G401 (cell line): ENCODE measurements at places on chromosomes 7 and 10. TPM values are rescaled to one million over a fixed set of nuclear protein-coding genes. Genes with fewer than 3 reads are reported as not detected.
A peak's percentile ranks its signal among the peaks of the same experiment; 100 is the strongest.

- peak; percentile 78 for DNase-seq
Observed at GRCh38 chr10:104209575-104210198, 22.5 kb downstream of the CFAP43 start.

GRCh38 chr10:97764519-97764931 lies 7.3 kb downstream of the SFRP5 start:
- no peak for DNase-seq

- DNase-seq = no peak
Observed at GRCh38 chr10:104033966-104034365, 51.7 kb downstream of the COL17A1 start.

- no peak for DNase-seq
Observed at GRCh38 chr7:84529480-84530205, 335.1 kb upstream of the SEMA3A start.

DNA sequence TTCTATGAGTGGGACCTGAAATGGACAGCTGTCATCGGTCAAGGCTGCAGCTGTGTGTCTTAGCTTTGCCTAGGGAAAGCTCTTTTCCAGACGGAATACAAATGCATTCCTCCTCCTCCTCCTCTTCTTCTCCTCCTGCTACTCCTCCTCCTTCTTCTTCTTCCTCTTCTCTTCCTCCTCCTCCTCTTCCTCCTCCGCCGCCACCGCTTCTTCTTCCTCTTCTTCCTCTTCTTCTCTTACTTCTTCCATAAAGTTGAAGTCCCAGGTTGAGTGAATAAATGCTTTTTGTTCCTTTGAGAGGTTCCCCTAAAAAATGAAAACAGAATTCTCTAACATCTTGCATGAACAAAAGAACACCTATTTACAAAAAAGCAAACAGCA lies 28.7 kb downstream of the KLF6 start:
- DNase-seq = no peak

GRCh38 chr10:27655296-27655695 lies 90.3 kb downstream of the MKX start:
- no peak for DNase-seq

DNA sequence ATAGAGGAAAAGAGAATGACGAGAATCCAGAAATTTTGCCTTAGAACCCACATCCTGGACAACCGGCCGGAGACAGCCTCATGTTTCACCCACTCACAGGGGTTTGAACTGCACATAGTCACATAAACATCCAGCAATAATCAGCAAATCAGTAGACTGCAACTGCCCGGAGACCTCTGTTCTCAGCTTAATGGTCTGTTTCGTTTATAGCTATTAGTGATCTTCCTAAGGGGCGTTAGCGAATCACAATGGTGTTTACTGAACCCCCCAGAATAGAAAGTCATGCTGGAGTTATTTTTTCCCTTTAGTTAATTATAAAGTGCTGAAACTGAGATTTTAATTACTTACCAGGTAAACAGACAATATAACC lies 98.4 kb downstream of the SFMBT2 start:
- no peak for DNase-seq

GRCh38 chr7:34022626-34023025 lies 117.3 kb downstream of the BMPER start:
- no peak for DNase-seq

GRCh38 chr7:17492437-17492836 lies 194.0 kb downstream of the AHR start:
- DNase-seq = no peak

- DNase-seq = no peak
Observed at GRCh38 chr10:43130770-43131171, 7.5 kb upstream of the CSGALNACT2 start.

DNA sequence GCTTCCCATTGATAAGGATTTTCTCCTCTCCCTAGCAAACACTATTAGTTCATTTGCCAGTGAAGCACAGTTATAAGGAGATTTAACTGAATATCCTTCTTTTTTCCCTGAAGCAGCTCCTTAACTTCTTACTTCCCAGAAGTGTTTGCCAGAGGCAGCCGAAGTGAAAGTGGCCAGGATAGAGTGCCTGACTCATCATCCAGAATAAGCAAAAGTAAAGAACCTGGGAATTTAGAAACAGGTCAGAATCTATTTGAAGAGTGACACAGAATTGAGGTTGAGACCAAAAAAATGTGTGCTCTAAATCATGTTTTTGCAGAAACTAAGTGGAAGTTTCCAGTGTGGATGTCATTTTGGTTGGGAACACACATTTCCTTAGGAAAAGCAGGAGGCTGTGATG lies 249.6 kb upstream of the VWC2 start:
- no peak for DNase-seq

The GJD4 gene
- not detected in 2 replicates for total RNA-seq

DNA sequence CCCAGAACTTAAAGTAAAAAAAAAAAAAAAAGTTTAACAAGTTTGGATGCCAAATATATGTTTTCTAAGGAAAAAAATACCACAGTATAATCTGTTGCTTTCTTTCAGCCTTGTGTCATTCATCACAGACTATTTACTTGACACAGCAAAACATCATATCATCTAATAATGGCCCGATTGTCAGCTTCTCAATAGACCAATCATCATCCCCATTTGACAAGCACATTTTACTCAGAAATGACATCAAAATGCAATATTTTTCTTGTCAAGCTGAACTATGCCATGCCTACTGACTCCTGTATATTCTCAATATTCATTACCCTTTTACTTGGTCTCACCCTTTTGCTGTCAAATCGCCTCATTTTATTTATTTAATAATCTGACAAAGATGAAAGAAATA lies 249.7 kb downstream of the NRG3 start:
- DNase-seq = no peak

DNA sequence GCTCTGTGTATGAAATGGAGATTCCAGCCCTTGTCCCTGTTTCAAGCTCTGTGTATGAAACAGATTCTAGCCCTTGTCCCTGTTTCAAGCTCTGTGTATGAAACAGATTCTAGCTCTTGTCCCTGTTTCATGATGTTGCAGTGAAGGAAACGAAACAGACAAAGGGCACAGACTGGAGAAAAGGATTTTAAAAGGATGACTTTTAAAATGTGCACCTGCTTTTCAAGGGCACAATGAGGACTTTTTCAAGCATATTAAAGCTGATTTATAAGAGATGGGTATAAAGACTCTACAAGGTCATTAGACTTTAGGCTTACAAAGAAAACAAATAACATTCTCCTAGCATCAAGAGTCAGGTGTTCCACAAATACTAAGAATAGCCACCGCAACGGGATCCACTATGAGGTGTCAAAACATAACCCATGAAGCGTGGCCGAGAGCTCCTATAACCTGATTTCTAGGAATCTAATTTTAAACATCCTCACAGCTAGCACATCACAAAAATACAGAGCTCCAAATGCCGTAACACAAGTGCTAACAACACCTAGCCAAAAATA lies 29.0 kb downstream of the DIP2C start:
- DNase-seq = peak; percentile 67

- DNase-seq = no peak
Observed at GRCh38 chr10:44930904-44931620, 19.9 kb downstream of the TMEM72 start.

GRCh38 chr7:102444961-102445673 lies 11.7 kb downstream of the ORAI2 start:
- DNase-seq = no peak

DNA sequence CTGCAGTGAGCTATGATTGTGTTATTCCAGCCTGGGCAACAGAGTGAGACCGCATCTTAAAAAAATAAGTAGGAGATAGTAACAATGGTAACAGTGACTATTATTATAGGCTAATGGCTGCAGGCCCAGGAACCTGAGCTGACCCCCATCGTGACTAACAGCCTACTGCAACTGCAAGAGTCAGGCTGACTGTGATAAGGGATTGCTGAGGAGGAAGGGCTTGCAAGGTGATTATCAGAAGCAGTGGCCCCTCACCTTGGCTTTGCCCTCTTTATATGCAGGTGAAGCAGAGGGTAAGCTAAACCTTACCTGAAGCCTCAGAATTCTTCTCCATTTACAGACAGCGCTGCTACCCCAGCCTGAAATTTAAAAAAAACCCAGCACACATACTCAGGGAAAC lies 83.9 kb upstream of the SDK1 start:
- DNase-seq = no peak

The SAMD9 gene
- not detected in 2 replicates for total RNA-seq

GRCh38 chr10:132685101-132685891 lies 100.7 kb downstream of the NKX6-2 start:
- no peak for DNase-seq

DNA sequence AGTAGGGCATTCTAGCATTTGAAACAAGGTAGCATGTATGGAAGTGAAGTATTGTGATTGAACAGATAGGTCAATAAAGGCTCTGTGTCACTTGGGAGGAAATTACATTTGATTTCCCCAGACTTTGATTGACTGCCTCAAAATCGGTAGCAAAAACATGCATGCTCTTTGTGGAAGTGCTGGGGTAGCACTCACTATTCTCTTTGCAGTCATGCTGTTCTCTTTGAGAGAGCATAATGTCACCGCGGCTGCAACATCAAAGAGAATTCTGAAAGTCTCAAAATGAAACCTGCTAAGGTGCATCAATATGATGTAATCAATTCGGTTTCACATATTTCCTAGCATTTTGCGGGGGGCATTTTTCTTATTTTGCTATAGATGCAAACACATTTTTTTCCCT lies 64.2 kb downstream of the ARMC3 start:
- DNase-seq = no peak

- DNase-seq = no peak
Observed at GRCh38 chr7:17408245-17408903, 109.9 kb downstream of the AHR start.

- DNase-seq = no peak
Observed at GRCh38 chr10:132850246-132850645, 64.3 kb upstream of the NKX6-2 start.

DNA sequence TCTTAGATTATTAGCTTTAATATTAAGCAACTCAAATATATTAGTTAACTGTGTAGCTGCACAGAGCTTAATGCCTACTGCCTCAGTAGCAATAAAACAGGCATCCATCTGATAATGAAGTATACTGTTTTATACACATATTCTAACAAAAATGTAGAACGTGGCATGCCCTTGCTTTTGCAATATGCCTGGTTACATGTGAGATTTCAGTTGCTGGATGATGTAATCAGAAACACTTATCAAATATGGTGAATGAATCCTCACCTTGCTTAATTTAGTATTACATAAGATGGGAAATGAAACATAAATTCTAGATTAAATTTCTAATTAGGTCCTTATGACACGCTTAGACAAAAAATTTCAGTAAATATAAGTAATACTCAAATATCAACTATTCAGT lies 8.0 kb downstream of the DNAJC1 start:
- no peak for DNase-seq

- no peak for DNase-seq
Observed at GRCh38 chr7:125611582-125611981, 682.0 kb upstream of the POT1 start.
